ENCODE measurements at places on chromosomes 12 and 14.

- no peak for DNase-seq
These were observed 116.9 kb upstream of the LRIG3 start for GRCh38 chr12:59036973-59037762.

DNA sequence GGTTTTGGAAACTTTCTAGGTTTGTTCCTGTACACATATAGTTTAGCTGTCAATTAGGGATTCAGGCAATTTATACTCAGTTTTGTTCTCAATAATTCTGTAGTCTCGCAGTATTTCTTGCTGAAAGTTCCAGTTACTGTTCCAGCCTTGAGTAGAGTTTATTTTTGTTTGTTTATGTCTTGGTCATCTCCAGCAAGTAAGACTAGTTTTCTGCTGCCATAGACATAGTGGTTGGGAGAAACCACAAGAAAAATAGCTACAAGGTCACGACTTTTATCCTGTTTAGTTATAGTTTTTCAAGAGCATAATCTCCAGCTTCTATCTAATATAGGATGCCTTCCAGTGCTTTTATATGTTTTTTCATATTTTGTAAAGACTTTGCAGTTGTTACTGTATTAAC lies 99.6 kb upstream of the FOXG1 start:
- DNase-seq: no peak

DNA sequence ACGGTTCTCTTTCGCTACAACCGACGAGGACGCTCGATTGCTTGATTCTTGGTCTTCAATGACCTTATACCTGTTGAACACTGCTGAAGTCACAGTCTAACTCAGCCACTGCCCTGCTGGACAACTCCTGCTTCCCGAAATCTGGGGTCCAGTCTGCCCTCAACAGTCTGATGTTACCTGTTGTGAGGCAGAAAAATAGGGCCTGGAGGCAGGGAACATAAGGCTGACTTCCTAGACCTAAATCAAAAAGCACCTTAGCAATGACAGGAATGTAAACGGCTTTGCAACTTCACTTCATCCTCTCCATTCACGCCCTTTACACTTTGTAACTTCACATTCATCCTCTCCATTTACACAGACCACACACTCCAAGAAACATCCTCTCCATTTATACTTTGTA lies 597 bp upstream of the GLTP start:
- no peak for DNase-seq

DNA sequence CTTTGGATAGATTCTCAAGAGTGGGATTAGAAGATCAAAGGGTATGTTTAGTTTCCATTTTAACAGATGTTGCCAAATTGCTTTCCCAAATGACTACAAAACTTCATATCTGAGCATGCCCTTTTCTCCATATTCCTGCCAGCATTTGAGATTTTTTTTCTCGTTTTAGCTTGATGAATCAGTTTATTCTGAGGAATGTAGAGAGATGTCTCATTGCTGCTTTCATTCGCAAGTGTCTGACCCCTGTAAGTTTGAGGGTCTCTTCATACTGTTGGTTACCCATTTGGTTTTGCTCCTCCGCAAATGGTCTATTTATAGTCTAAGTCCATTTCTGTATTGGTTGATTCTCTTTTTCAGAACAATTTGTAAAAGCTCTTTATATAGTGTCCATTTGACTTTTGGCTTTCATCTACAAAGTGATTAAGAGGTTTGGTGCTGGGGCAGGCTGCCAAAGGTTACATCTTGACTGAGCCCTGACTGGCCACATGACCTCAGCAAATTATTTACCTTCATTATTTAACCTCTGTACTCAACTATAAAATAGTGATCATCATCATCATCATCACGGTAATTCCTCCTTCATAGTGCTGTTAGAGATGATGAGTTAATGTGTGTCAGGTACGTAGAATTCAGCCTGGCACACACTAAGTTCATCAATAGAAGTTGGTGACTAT lies 33.6 kb downstream of the HCAR2 start:
- DNase-seq: no peak

GRCh38 chr14:35047976-35048513 lies 2.0 kb downstream of the FAM177A1 start:
- no peak for DNase-seq

- no peak for DNase-seq
These were observed 18.1 kb upstream of the NEK9 start for GRCh38 chr14:75144944-75145343.

DNA sequence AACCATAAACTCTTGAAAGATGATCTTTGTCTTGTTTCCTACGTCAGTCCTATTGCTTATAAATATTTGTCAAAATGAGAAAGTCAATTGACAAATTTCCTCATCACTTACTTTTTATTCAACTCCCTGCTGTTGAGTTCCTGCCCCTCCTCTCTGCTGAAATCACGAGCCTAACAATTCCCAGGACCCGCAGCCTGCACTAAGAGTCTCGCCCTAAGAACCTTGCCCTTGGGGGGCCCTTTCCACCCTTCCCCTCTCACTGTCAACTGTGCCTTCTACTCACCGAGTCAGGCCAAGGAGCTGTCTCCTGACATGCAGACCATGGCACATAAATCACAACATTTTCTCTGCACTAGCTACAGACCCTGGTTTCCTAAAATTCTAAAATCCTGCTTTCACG lies 99.0 kb downstream of the STAB2 start:
- DNase-seq: no peak

- DNase-seq: no peak
These were observed 26.5 kb downstream of the BMP4 start for GRCh38 chr14:53929871-53930715.

Data from activated CD8-positive, alpha-beta memory T cell treated with anti-CD3 and anti-CD28 coated beads for 4 hours (primary cell).